ENCODE measurements at places on chromosomes 13 and 19. TPM values are rescaled to one million over a fixed set of nuclear protein-coding genes. Genes with fewer than 3 reads are reported as not detected.
A peak's percentile ranks its signal among the peaks of the same experiment; 100 is the strongest.

The COG6 gene
- 47.8 TPM for total RNA-seq

The OR7A5 gene
- total RNA-seq = 3.7 TPM

The C1QTNF9 gene
- total RNA-seq = 0.43 TPM

The PCP2 gene
- 38.2 TPM for total RNA-seq

The PEG3 gene
- 160 TPM for total RNA-seq

The SMIM24 gene
- 1.3 TPM for total RNA-seq

The LRRC25 gene
- total RNA-seq = 4.0 TPM

The ANKLE1 gene
- total RNA-seq = 5.3 TPM

The FBXL3 gene
- total RNA-seq = 111 TPM

DNA sequence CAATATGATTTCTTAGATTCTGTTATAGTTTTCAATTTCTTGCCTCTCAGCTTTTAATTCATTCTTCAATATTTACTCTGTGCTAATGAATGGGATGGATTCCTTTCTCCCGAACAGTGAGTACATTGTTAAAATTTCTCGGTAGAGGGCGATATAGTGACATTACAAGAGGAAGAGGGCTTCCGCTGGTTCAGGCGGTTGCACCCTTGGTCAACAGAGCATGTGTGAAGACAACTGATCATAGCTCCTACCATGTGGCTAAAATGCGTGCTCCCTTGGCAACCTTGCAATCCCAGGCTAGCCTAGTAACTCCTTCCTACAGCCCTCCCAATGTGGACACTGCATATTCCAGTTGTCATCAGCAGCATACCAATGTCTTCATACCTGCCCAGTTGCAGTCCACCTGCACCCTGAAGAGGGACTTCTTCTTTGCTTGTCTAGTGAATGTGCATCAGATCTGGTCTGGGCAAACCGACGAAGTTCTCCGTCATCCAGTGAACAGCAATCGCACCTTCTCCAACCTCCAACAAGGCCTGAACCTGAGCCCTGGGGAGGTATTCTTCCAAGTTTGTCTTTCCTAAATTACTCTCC is 653.0 kb upstream of the GPC6 start:
- H3K27me3 ChIP-seq = no peaks in the 10 kb centered on the region
- H3K27ac ChIP-seq = no peak overlapping the region
- no peak overlapping the region for H3K4me3 ChIP-seq
- no peaks in the 10 kb centered on the region for H3K36me3 ChIP-seq

GRCh38 chr13:95338905-95339304 is 37.7 kb upstream of the ABCC4 start:
- H3K27me3 ChIP-seq = no peaks in the 10 kb centered on the region
- peaks cover 4% of the 10 kb centered on the region for H3K4me1 ChIP-seq
- no peak overlapping the region for H3K27ac ChIP-seq
- H3K36me3 ChIP-seq = no peaks in the 10 kb centered on the region
- no peak overlapping the region for H3K4me3 ChIP-seq

DNA sequence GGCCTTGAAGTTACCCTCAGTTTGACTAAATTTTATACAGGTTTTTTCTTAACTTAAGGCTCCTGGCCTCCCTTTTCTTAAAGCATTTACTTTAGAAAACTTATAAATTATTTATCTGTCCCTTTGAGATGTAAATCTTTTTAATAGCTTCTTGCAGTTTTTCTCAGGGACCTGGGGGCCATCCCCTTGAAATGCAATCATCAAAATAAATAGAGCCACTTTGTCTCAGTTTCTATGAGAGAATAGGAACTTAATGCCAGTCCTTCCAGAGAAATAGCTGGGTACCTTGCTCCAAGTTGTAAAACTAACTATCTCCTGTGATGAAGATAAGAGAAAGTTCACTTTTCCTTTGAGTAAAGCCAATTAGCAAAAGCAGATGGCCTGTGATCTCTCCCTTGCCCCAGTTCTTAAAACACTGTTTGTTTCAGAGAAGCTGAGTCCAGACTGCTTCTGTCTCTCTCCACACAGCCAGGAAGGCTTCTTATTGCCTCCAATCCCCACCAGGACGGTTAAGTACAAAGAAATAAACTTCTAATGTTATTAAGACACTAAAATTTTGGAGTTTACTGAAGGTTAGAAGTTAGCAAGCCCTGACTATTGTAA is 913.1 kb downstream of the OLFM4 start:
- no peaks in the 10 kb centered on the region for H3K36me3 ChIP-seq
- no peaks in the 10 kb centered on the region for H3K4me1 ChIP-seq
- no peaks in the 10 kb centered on the region for H3K27me3 ChIP-seq
- no peak overlapping the region for H3K27ac ChIP-seq
- H3K4me3 ChIP-seq = no peak overlapping the region

DNA sequence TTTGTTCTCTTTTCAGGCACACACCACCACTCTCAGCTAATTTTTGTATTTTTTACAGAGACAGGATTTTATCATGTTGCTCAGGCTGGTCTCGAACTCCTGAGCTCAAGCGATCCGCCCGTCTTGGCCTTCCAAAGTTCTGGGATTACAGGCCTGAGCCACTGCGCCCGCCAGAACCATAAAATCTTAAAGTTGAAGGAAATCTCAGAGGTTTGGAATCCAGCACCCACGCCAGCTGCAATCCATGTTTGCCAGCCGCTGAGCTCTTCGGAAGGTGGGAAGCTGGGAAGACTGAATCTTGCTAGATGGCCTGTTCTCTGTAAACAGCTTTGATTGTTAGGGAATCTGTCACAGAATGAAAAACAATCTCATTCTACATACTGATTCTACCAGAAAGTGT is 38.5 kb downstream of the SPATA13 start:
- no peak for DNase-seq
- H3K4me1 ChIP-seq = no peaks in the 10 kb centered on the region
- H3K4me3 ChIP-seq = no peak overlapping the region
- H3K27ac ChIP-seq = no peak overlapping the region
- no peaks in the 10 kb centered on the region for H3K36me3 ChIP-seq
- H3K27me3 ChIP-seq = no peaks in the 10 kb centered on the region

DNA sequence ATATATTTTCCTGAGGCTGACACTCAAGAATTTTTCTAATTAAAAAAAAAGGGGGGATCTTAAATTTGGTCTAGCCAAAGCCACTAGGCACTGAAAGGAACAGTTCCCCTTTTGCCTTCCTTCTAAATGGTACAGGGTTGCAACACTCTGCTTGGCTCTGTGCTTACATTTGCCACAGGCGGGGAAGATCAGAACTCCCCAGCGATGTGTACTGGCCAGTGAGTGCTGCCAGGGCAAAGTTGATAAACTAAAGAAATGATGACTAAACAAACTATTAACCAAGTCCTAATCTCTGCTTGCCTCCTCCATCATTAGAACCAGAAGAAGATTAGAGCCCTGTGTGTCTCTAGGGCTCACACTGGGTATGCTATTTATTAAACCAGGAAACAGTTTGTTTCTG is 75.3 kb upstream of the SCEL start:
- no peaks in the 10 kb centered on the region for H3K4me1 ChIP-seq
- no peaks in the 10 kb centered on the region for H3K36me3 ChIP-seq
- DNase-seq = peak; percentile 18
- no peak overlapping the region for H3K4me3 ChIP-seq

GRCh38 chr13:111536075-111536642 is 215.7 kb downstream of the TEX29 start:
- H3K27ac ChIP-seq = no peak overlapping the region
- no peaks in the 10 kb centered on the region for H3K27me3 ChIP-seq
- no peaks in the 10 kb centered on the region for H3K36me3 ChIP-seq
- H3K4me1 ChIP-seq = no peaks in the 10 kb centered on the region
- no peak overlapping the region for H3K4me3 ChIP-seq

DNA sequence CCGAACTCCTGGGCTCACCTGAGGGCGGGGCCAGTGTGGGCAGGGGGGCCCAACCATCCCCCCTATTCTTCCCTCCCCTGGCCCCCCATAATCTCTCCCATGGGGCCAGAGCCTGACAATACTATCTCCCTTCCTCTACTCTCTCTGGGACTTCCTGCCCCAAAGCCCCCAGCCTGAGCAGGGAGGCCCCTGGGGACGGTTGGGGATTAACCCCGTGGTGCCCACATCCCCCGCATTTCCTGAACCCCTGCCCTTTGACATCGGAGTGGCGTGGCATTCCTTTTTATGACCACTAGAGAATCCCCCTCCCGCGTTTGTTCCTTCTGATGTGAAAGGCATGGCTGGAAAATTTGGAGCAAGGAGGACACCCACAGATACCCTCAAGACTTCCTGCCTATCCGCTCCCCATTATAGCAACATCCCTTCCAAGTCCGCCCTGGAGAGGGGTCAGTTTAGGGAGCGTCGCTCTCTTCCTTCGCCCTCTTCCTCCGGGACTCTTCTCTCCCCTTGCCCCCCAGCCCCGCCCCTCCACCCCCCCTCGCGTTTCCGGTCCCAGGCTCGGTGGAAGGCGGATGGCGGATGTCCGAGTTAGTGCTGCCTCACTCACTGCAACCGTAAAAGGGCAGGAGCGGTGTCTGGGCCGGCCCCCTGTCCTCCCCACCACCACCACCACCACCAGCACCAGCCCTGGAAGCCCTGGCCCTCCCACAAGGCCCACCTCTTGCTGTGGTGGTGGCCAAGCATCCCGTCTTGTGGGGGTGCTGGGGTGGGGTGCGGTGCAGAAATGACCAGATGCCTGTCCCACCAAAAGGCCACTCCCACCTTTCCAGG is 1.8 kb downstream of the VASP start:
- no peaks in the 10 kb centered on the region for H3K36me3 ChIP-seq
- no peaks in the 10 kb centered on the region for H3K27me3 ChIP-seq
- H3K27ac ChIP-seq = peak overlapping the region; percentile 93
- peak; percentile 73 for DNase-seq

DNA sequence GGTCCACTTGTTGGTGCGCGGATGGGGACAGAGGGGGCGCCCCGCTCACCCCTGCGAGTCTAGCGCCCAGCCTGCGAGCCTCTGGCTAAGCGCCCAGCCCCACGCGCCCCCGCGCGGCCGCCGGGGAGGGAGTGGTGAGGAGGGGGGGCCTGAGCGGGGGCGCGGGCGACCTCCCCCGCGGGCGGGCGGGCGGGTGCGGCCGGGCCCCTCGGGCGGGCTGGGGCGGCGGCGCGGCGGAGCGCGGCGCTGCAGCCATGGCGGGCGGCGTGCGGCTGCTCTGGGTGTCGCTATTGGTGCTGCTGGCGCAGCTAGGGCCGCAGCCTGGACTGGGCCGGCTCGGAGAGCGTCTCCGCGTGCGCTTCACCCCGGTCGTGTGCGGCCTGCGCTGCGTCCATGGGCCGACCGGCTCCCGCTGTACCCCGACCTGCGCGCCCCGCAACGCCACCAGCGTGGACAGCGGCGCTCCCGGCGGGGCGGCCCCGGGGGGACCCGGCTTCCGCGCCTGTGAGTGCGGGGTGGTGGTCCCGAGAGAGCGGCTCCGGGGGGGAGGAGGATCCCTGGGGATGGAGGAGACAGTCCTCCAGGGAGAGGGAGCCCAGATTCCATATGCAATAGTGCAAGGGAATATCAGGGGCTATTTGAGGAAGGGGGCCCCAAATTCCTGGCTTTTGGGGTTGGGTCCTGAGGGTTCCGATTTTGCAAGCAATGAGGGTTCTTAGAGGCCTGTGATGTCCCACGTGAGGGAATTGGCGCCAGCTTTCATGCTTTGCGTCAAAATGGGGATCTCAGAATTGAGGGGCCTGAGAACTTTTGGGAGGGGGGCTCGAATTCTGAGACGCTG is at the start of gene LTBP4:
Gene LTBP4, plus strand, starts transcription at position 236 of the 841 bp plus-strand sequence. Its CDS starts 19 bp downstream, at position 255.
- no peak for DNase-seq
- peak within 1 kb of the TSS; percentile 63 for H3K4me3 ChIP-seq
- no peaks in the 10 kb centered on the region for H3K27me3 ChIP-seq
- peaks cover 52% of the 10 kb centered on the region for H3K4me1 ChIP-seq
- no peaks in the 10 kb centered on the region for H3K36me3 ChIP-seq

- no peak for DNase-seq
- no peak overlapping the region for H3K27ac ChIP-seq
- H3K27me3 ChIP-seq = no peaks in the 10 kb centered on the region
- no peaks in the 10 kb centered on the region for H3K36me3 ChIP-seq
- no peak overlapping the region for H3K4me3 ChIP-seq
These were observed 98.5 kb upstream of the SOX1 start for GRCh38 chr13:111968336-111969010.

- H3K4me1 ChIP-seq = no peaks in the 10 kb centered on the region
These were observed at the start of gene ZFR2 for GRCh38 chr19:3868770-3869456. TSS of gene ZFR2 (minus strand) at chr19:3869038. CDS start at chr19:3869017, 21 bp downstream.

GRCh38 chr19:5934774-5935472 is 20.9 kb downstream of the CAPS start:
- H3K4me1 ChIP-seq = peaks cover 19% of the 10 kb centered on the region
- H3K36me3 ChIP-seq = no peaks in the 10 kb centered on the region
- H3K4me3 ChIP-seq = no peak overlapping the region
- H3K27ac ChIP-seq = no peak overlapping the region
- H3K27me3 ChIP-seq = no peaks in the 10 kb centered on the region

DNA sequence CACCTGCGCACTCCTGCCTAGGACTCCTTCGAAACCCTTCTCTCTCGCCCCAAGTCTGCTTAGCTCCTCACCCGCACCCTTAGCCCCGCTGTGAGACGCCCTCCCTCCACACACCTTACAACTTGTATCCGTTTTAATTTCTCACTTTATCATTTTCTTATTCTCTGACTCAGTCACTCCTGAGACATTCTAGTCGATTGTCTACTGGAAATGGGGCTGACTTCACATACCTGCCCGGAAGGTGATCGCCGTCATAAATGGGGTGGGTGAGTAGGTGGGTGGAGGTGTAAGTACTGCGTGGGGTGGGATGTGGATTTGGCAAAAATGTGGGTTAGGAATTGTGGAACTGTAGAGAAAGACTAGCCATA is 714 bp downstream of the NDFIP2 start:
- peak overlapping the region; percentile 72 for H3K27ac ChIP-seq
- DNase-seq = no peak
- no peaks in the 10 kb centered on the region for H3K27me3 ChIP-seq
- H3K4me3 ChIP-seq = peak overlapping the region; percentile 72

DNA sequence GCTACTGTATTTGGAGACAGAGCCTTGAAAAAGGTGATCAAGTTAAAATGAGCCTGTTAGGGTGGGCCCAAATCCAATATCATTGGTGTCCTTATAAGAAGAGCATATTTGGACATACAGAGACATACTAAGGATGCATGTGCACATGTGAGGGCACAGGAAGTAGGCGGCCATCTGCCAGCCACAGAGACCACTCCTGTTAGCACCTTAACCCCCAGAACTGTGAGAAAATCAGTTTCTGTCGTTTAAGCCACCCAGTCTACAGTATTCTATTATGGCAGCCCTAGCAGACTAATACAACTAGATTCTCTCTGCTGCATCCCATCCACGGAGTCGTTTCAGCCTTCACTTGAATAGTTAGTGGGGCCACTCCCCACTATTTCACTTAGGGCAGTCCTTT is 39.4 kb upstream of the DGKH start:
- DNase-seq = no peak
- H3K4me1 ChIP-seq = no peaks in the 10 kb centered on the region
- no peak overlapping the region for H3K27ac ChIP-seq
- H3K27me3 ChIP-seq = no peaks in the 10 kb centered on the region

- H3K4me3 ChIP-seq = no peak overlapping the region
- H3K36me3 ChIP-seq = no peaks in the 10 kb centered on the region
- H3K27me3 ChIP-seq = no peaks in the 10 kb centered on the region
- no peak overlapping the region for H3K27ac ChIP-seq
These were observed 24.6 kb upstream of the F7 start for GRCh38 chr13:113080901-113081521.

GRCh38 chr19:56146904-56147303 is 5.8 kb downstream of the ZNF444 start:
- peak overlapping the region; percentile 23 for H3K4me3 ChIP-seq
- H3K27ac ChIP-seq = peak overlapping the region; percentile 30
- peak; percentile 43 for DNase-seq
- no peaks in the 10 kb centered on the region for H3K36me3 ChIP-seq
- no peaks in the 10 kb centered on the region for H3K27me3 ChIP-seq
